ENCODE measurements at places on chromosomes 12 and 14. TPM values are rescaled to one million over a fixed set of nuclear protein-coding genes. Genes with fewer than 3 reads are reported as not detected.

Gene RASSF8
- total RNA-seq = 47.0 TPM

Gene TESPA1
- 0.48 TPM for total RNA-seq

Gene FOXG1
- not detected for total RNA-seq

Gene BDKRB1
- 0.71 TPM for total RNA-seq

Gene PTHLH
- total RNA-seq = not detected

Gene PRB2
- total RNA-seq = not detected

Gene DNM1L
- 65.8 TPM for total RNA-seq

Gene PLEK2
- 0.64 TPM for total RNA-seq

Gene TRIM9
- total RNA-seq = 1.3 TPM

Gene NPFF
- total RNA-seq = not detected

Gene IAPP
- total RNA-seq = not detected

Gene RAD9B
- 0.90 TPM for total RNA-seq

Gene GALNT6
- total RNA-seq = 8.3 TPM

Gene AQP2
- total RNA-seq = not detected

Gene TROAP
- not detected for total RNA-seq

Gene KLRG1
- 7.7 TPM for total RNA-seq

Gene TUBA1A
- 121 TPM for total RNA-seq

Gene RECQL
- 34.1 TPM for total RNA-seq

Gene DEGS2
- total RNA-seq = 0.45 TPM

Gene TAS2R30
- total RNA-seq = 4.1 TPM

Gene PRICKLE1
- 12.3 TPM for total RNA-seq

Gene FOXA1
- total RNA-seq = not detected

Gene CPNE6
- not detected for total RNA-seq

Gene GXYLT1
- 12.1 TPM for total RNA-seq

Gene HPD
- total RNA-seq = 2.2 TPM

Gene TSPAN19
- total RNA-seq = not detected

Gene DBX2
- 0.32 TPM for total RNA-seq

Gene KLRF1
- total RNA-seq = 0.51 TPM

Gene TSPAN9
- 36.9 TPM for total RNA-seq

Gene PMEL
- total RNA-seq = 0.64 TPM

Gene SERPINA6
- total RNA-seq = not detected

Gene OR6C2
- total RNA-seq = not detected

Gene GOLGA3
- 78.7 TPM for total RNA-seq

Gene AMDHD1
- total RNA-seq = 0.42 TPM

Gene SERPINA1
- 41.6 TPM for total RNA-seq

Gene SCN8A
- 1.2 TPM for total RNA-seq

Gene SPRING1
- total RNA-seq = 21.5 TPM

Gene KRT79
- total RNA-seq = 2.4 TPM

Gene LMNTD1
- not detected for total RNA-seq

Gene CLMN
- total RNA-seq = 47.4 TPM
